ENCODE measurements at places on chromosomes 1 and 21. TPM values are rescaled to one million over a fixed set of nuclear protein-coding genes. Genes with fewer than 3 reads are reported as not detected.

DNA sequence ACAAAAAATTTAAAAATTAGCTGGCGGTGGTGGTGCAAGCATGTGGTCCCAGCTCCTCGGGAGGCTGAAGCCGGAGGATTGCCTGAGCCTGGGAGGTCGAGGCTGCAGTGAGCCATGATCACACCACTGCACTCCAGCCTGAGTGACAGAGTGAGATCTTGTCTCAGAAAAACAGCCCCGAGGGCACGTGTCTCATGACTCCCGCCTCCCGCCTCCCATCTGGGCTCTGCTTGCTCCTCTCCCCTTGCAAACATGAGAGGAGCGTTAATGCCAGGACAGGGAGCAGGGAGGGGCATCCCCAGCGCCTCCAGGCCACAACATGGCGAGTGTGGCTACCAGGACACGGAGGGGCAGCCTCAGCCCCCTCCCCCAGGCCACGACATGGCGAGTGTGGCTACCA lies 28.3 kb downstream of the FAAP20 start:
- DNase-seq = no peak

GRCh38 chr1:94022471-94023189 lies 98.3 kb downstream of the ABCA4 start:
- DNase-seq = no peak

- peak; percentile 89 for DNase-seq
Observed at GRCh38 chr1:32335790-32336590, at the start of gene MARCKSL1. Gene MARCKSL1 (minus strand): TSS chr1:32336233. CDS start chr1:32336033, 200 bp downstream.

- no peak for DNase-seq
Observed at GRCh38 chr21:34912022-34912945, 136.8 kb downstream of the RUNX1 start.

Gene KRTAP11-1
- total RNA-seq = not detected

- DNase-seq = no peak
Observed at GRCh38 chr1:153531638-153532037, 4.2 kb downstream of the S100A6 start.

- no peak for DNase-seq
Observed at GRCh38 chr1:14841456-14841855, 243.0 kb downstream of the KAZN start.

GRCh38 chr1:61387829-61388228 lies 305.5 kb downstream of the NFIA start:
- no peak for DNase-seq

Gene GPR89B
- 25.4 TPM for total RNA-seq

Gene SDCCAG8
- 29.9 TPM for total RNA-seq

GRCh38 chr21:10425856-10426255 lies 95.5 kb upstream of the TPTE start:
- DNase-seq = no peak

Gene PIGR
- total RNA-seq = under 0.01 TPM

Gene TRIM62
- 3.0 TPM for total RNA-seq

- no peak for DNase-seq
Observed at GRCh38 chr21:17602874-17603273, 9.8 kb downstream of the BTG3 start.

GRCh38 chr1:32981003-32981901 lies 16.6 kb upstream of the RNF19B start:
- DNase-seq = peak; percentile 86

Gene RYR2
- total RNA-seq = 2.3 TPM

DNA sequence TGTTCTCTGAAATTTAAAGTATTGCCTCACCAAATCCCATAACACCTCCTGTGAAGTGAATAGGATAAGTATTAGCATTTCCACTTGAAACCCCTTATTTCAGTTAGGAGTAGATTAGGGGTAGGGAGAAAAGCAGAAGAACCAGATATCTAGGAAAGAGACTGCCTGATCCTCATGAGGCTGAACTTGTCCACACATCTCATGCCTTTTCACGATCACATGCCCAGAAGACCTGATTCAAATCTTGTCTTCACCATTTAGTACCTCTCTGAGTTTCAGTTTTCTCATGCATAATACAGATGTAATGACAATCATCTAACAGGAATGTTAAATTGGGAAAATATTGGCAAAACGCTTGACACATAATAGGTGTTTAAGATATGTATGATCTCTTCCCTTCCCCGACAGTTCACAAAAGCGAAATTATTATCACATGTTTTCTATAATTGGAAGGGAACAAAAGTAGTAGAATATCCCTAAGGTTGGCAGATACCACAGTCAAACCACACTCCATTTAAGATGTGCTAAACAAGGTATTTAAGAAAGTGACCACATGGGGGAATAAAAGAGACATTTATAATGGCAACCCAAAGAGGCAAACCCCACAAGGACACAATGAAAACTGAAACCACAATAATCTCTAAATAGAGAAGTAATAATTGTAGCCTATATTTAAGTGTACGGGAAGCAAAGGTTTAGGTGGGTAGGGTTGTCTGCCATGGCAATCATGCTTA lies 25.2 kb downstream of the GFI1 start:
- DNase-seq = no peak

Gene SYNC
- 46.3 TPM for total RNA-seq

DNA sequence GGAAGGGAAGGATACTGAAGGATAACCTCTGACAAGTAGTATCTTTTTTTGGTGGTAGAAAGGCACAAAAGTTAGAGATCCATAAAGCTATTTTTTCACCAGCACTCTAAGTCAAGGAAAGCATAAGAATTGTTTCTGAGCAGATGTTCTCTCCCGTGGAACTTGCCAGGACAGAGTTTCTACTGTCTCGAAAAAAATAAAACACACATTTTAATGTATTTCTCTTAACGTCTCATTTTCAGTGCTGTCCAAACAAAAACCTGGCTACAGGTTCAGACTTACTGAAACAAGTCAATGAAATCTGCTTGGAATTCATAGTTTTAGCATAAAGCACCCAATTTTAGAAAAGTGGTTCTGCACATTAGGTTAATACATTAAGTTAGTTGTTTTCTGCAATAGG lies 338.3 kb downstream of the LTN1 start:
- peak; percentile 90 for DNase-seq

DNA sequence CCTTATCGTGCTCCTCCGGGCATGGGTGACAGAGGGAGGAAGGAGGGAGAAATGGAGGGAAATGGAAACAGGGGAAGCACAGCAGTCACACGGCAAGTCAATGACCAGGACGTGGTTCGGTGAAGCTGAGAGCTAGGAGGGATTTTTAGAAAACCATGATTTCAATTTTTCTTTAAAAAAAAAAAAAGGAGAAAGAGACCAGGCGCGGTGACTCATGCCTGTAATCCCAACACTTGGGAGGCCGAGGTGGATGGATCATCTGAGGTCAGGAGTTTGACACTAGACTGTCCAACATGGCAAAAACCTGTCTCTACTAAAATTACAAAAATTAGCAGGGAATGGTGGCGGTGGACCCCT lies 776 bp upstream of the TNFRSF9 start:
- no peak for DNase-seq

Gene NFIA
- total RNA-seq = 40.8 TPM

DNA sequence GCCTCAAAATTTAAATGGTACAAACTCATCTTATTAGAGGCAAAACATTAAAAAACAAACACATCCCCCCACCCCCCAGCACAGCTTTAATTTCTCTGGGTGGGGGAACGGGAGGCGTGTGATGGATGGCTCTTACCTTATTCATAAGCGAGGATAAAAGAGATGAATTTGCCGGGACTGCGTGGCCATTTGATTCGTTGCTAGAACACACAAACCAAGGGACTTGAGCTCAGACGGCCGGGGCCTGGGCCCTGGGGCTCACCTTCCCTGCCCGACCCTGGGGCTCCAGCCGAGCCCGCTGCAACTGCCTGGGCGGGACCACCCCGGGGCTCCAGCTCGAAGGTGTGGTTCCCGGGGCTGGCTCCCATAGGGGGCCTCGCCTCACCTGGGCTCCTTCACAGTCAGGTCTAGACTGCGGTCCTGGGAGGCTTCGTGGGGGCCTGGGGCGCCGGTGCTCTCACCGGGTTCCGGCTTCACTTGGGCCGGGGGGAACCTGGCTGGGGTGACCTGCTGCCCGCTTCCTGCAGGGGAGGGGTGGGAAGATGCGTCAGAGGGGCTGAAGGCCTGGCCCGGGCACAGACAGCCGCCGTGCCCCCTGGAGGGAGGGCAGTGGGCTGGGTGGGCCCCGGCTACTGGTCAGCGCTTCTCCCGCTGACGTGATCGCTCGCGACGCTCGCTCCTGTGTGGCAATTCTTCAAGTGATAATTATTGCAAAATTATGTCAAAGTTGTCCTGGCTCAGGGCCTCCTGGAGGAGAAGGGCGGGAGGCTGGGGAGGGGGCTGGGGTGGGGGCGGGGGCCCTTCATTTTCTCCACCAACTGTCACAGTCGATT lies 145.7 kb downstream of the CASZ1 start:
- no peak for DNase-seq

- DNase-seq = no peak
Observed at GRCh38 chr1:5739561-5740078, 252.6 kb downstream of the NPHP4 start.

GRCh38 chr1:92184632-92185031 lies 33.1 kb upstream of the C1orf146 start:
- no peak for DNase-seq

- peak; percentile 68 for DNase-seq
Observed at GRCh38 chr1:234844479-234845031, 234.6 kb upstream of the IRF2BP2 start.

GRCh38 chr1:196323869-196324268 lies 284.4 kb downstream of the KCNT2 start:
- DNase-seq = no peak

- DNase-seq = peak; percentile 58
Observed at GRCh38 chr21:32726839-32727686, 750 bp downstream of the SYNJ1 start.

- no peak for DNase-seq
Observed at GRCh38 chr1:246771366-246771765, 47.2 kb downstream of the SCCPDH start.

Gene CFAP107
- total RNA-seq = 0.62 TPM

Gene ASCL5
- total RNA-seq = 0.04 TPM

DNA sequence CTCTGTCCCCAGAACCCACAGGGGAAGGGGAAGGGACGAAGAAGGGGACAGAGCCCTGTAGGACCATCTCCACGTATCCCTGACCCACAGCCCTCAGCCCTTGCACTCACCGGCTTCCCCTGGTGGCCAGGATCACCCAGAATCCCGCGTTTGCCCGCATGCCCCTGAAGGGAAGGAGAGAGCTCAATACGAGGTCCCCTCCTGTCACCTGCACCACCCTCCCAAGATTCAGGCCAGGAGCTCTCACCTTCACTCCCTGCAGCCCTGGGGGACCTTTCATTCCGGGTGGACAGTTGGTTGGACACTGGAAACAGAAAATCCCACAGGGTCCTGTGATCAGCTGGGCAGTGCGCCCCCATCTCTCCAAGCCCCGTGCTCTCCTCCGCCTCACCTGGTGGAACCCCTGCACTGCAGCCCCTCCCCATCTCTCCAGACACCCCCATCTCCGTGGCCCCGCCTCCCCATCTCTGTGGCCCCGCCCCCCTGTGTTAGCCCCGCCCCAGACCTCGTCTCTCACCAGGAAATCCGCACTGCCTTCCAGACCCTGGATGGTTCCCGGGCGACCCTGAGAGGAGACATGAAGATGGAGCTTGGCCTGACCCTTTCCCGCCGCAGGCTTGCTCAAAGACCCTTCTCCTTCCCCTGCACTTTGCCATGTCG lies 6.0 kb downstream of the COL9A2 start:
- no peak for DNase-seq

- no peak for DNase-seq
Observed at GRCh38 chr1:154749078-154749760, 120.9 kb downstream of the KCNN3 start.

Gene PDZK1IP1
- total RNA-seq = 0.09 TPM

GRCh38 chr1:51519048-51519864 lies at the start of gene EPS15:
Gene EPS15 (minus strand): TSS chr1:51519266. CDS start chr1:51519231, 35 bp downstream.
- peak; percentile 92 for DNase-seq

All from muscle of leg (tissue), 16 donors.